ENCODE measurements at places on chromosomes 1 and 21.

- no peak for DNase-seq
These were observed 43.8 kb downstream of the C1orf198 start for GRCh38 chr1:230824551-230824918.

- DNase-seq = no peak
These were observed 14.3 kb upstream of the ZNF326 start for GRCh38 chr1:89980605-89981004.

DNA sequence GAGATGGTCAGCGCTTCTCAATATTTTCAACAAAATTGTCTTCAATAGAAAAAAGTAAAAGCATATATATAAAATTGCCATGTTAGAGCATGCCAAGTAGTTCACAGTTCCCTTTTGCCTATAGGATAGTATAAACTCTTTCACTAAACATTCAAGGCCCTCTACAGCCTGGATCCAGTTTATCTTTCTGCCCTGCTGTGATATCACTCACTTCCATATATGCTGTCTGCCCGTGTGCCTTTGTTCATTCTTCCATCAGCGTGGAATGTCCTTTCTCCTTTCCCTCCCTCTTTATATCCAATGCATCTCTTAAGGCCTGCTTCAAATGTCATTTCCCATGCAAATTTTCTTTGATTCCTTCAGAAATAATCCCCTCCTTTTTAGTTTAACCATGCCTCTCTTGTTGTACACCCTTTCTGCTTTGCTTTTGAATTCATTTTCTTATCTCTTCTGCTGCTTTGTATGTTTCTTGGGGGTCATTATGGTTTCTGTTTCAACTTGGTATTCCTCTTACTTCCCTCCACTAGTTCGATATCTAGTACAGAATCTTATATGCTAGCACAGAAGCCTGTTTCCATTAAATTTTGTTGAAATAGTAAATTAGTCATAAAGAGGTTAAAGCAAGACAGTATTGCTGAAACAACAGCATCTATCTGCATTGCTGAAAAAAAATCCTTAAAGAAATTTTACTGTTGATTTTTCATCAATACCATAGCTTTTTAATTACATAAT, 44.7 kb downstream of the XCL2 start:
- no peak for DNase-seq

DNA sequence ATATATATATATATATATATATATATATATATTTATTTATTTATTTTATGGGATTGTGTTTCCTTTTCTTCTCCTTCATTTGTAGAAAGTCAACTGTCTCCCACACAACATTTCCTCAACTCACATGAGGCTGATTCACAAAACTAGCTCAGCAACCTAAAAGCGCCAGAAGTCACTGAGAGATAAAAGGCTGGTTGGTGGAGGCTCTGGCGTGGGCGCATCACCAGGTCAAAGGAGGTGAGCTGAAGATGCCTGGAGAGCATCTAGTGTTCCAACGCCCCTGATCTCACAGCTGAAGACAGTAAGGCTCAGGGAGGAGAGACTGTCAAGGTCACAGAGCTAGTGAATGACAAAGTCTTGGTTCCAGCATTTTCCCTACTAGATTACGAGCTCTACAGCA, 78.0 kb downstream of the HLCS start:
- DNase-seq = no peak

DNA sequence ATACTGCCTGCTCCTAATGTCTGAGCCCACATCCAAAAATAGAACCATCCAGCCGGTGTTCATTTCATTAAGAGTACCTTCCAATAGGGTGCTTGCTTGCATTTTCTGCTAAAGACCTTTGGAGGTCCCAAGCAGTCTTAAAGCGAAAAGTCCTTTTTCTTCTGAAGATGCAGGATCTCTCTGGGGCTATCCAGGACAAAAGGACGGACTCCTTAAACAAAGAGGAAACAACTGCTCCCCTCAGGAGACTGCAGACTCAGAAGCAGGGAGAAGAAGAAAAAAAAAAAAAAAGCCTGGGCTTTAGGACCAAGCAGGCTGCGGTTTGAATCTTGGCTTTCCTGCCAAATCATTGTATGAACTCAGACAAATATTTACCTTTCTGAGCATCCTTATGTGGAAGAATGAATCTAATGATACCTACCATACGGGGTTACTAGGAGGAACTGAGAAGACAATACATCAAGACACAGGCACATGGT, 204.0 kb downstream of the PLPP3 start:
- no peak for DNase-seq

DNA sequence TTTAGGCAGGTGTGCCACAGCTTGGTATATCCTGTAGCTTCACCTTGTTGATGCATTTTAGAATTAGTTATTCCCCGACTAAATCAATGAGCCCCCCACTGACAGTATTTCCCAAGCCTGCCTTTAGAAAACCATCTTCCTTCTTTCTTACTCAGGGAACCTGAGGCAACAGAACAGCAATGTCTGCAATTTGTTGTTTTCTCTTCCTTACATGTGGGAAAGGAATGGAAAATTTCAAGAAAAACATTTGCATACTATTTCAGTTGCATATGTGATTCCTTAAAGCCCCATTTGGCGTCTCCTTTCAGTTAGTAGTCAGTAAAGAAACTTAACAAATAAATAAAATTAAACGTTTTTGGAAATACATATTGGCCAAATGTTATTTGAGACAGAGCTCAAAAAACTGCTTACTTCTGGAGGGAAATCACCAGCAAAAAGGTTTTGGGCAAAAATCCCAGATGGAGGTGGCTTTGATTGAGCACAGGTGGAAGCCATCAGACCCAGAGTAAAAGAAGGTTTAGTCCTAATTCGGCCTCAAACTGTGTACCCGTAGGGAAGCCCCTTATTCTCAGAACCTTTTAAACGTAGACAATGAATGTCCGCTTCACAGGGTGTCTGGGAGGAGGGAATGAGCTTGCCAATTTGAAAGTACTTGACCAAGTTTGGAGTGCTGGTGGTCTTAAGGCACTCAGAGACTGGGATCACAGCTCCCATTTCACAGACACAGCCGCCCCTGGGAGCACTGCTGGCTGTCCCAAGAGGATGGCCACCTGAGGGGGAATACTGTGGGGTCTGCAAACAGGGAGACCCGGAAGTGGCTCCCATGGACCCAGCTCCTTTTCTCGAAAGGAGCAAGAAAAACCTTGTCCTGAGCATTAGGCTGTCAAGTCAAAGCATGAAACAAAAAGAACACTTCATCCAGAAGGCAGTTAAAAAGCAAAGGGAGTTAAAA, 9.4 kb downstream of the LHX4 start:
- no peak for DNase-seq

DNA sequence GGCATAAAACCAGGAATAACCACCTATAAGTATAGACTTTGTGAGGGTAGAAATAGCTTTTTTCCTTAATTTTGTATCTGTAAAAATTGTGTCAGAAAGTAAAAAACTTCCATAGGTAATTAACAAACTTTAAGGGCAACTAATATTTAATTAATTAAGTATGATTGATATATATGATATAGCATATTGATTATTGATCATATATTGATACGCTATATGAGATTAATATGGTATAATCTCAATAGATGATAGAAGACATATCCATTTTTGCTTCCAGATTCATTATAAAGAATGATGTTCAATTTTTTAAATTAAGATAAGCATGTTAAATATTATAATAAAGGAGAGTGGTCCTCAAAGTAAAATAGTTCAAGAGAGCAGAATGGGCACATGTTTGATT, 99.3 kb upstream of the VAV3 start:
- no peak for DNase-seq

GRCh38 chr1:55204997-55205396, 10.2 kb downstream of the USP24 start:
- DNase-seq = no peak

- peak; percentile 92 for DNase-seq
These were observed 73.8 kb upstream of the ZNF281 start for GRCh38 chr1:200483491-200484143.

- DNase-seq = no peak
These were observed 14.3 kb downstream of the CHI3L2 start for GRCh38 chr1:111241797-111242196.

GRCh38 chr21:28252928-28253327, 739.7 kb downstream of the LTN1 start:
- DNase-seq = no peak

DNA sequence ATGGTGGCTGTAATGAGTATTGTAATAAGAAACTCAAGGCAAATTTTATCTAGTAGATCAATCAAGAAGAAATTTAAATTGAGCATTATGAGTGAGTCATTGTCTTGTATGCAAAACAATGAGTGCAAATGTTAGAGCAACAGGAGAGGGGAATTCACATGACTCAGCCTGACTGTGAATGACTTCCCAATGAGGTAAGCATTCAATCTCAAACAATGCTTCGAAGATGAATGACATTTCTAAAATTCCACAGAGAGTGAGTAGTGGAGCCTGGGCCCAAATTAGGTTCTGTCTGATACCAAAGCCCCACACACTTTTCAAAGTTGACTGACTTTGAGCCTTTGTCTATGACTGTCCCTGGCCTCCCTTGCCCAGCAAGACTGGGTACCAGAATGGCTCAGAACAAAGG, 738.0 kb downstream of the PTPRU start:
- DNase-seq = peak; percentile 56

GRCh38 chr1:226976978-226977642, 37.0 kb downstream of the COQ8A start:
- no peak for DNase-seq

GRCh38 chr1:58699011-58699762, 675 bp downstream of the MYSM1 start:
- DNase-seq = no peak

DNA sequence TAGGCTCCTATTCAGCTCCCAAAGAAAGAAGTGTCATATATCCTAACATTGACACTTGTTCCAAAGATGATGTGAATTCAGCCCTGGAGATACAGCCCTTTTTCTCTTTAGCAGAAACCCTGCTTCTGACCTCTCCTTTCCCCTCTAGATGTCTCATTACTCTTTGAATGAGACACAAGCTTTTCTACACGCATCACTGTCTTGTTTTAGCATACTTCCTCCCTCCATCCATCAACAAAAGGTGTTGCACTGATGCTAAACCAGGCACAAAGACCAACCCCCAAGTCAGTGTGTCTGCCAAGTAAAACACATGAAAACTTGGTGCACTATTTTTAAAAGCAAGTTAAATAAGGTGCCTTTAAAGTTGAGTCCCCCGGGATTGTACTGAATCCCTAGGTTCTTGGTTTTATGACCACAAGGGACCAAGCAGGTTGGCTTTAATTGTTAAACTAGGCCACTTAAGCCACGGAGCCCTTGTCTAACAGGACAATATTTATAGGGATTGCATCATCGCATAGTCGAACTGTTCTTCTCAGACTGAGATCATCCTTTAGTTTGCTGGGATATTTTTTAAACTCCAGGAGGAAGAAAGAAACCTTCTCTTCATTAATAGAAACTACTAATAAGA, 101.0 kb upstream of the GUCA2B start:
- no peak for DNase-seq

Measured in SW 1271 (cell line).